Stimulated activated CD4-positive, alpha-beta T cell treated with anti-CD3 and anti-CD28 coated beads, Interleukin-1b, Interleukin-23, amount 100 ng/mL, for 1 hour (primary cell): ENCODE measurements at places on chromosomes 3 and 15.

DNA sequence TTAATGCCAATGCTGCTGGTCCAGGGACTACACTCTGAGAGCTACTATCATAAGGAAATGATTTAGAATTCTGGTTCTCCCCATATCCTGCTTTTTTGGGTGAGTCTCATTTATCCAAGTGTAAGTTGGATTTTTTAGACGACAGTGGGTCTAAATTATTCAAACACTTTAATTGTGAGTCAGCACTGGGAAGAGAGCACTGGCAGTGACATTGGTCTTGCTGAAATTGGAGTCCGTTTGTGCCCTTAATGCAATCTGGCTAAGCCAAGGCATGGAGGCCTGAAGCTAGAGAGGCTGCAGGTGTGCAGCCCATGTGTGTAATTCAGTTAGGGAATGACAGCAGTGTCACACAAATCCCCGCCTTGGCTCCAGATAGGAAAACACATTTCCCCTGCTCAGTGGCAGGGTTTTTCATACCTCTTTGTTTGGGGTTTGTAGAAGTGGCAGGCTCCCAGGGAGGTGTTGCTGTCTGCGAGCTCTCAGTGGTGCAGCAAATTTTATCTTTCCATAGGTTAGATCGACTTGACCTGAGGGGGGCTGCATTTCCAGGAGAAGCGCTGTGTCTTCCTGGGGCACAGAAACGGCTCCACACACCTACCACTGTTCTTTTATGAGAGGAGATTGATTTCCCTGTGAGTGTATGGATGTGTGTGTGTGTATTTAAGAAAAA, 197.7 kb downstream of the CD47 start:
- DNase-seq = no peak

- DNase-seq = no peak
Observed at GRCh38 chr3:15520804-15521572, 518 bp downstream of the COLQ start.

- no peak for DNase-seq
Observed at GRCh38 chr3:4744405-4745234, 234.6 kb upstream of the BHLHE40 start.

DNA sequence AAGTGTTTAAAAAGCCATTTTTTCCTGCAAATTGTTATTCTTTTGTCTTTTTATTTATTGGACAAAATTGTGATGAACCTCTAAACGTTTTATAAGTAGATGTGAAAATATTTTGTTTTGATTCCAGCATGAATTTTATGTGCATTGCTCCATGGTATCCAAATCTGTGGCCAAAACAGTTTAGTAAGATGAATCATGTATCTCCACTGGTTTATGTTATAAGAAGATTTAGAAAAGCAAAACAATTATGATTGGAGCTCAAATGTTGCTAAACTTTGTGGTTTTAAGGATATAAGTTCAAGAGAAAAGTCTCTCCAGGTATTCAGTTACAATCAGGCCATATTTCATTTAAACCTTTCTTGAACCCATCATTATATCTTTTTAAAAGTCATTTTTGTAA, 80.9 kb downstream of the NECTIN3 start:
- no peak for DNase-seq

DNA sequence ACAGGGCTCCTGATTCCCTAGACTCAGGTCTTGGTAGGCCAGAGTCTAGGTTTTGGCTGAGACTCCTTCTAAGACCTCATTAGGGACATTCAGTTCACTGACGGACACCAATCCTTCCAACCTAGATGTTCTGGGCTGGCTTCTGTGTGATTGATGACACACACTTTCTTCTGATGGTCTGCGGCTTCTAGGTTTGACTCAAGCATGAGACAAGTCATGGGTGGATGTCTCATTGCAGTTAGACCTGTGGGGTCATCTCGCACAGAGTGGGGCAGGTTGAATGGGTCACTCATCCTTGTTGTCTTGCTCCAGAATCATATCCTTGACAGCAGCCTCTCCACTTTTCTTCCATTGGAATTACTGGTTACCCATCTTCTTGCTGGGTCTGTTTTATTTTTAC, 35.8 kb downstream of the ARNT2 start:
- DNase-seq = no peak

- no peak for DNase-seq
Observed at GRCh38 chr15:33722005-33722672, 246.2 kb upstream of the CHRM5 start.

DNA sequence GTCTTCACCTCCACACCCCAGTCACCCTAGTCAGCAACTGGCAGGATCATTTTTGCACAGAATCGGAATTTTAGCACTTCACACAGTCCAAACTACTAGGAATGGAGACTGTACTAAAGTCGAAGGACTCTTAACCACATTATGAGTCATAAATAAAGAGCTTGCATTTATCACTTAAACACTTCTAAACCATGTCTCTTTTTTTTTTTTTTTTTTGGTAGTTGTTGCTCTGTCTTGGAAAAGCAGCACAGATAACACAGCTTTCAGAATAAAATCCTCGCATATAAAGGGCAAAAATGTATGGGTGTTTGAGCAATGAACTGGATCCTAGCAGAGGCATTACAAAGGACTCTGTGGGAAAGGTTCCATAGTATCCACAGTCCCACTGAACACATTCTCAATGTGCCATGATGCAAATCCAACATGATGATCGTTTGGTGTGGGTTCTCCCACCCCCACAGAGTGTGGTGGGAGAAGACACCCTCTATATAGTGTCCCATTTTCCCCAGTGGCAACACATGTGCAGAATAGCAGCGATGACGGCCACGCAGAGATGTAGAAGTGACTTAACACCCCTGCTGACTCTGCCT, 47.1 kb downstream of the FOXP1 start:
- DNase-seq = no peak

DNA sequence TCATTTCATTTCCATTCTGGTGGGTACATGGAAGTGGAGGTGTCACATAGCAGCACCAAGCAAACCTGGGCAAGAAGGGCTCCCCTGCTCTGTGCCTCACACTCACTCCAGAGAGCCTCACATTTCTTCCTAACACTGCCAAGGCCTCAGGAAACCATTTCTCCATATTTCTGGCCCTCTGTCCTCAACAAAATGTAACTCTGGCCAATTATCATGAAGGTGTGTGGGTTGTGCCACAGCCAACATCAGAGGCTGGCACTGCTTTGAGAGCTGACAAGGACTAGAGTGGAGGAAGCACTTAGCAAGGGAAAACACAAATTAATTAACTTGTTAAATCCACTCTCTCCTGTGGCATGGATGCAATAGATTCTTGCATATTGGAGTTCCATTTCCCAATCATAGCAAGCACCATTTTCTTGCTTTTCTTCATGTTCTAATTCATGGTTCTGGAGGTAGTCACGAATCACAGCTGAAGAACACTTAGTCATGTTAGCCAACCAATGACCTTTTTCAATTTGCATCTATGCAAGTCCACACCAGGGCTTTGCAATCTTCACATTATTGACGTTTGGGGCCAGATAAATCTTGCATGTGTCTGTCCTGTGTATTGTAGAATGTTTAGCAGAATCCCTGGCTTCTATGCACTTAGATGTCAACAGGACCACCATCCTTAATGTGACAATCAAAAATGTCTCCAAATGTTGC, 241.1 kb downstream of the PLCL2 start:
- no peak for DNase-seq

GRCh38 chr3:31573036-31573779, 40.5 kb downstream of the STT3B start:
- no peak for DNase-seq

DNA sequence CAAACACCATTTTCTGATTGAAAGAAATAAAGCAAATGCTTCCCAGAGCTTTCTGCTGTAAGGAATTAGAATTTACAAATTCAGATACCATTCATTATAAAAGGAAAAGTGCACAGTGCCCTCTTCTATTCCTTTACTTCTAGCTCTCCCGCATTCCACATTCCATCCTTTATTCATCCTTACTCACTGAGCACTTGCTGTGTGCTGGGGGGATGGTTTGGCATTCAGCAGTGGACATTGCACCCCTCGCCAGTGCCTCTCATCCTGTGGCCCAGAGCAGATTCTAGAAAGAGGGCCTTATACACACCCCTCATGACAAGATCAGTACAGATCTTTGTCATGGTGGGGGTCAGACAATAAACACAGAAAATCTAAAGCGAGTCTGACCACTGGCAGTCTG, 73.0 kb downstream of the MGLL start:
- DNase-seq = no peak

DNA sequence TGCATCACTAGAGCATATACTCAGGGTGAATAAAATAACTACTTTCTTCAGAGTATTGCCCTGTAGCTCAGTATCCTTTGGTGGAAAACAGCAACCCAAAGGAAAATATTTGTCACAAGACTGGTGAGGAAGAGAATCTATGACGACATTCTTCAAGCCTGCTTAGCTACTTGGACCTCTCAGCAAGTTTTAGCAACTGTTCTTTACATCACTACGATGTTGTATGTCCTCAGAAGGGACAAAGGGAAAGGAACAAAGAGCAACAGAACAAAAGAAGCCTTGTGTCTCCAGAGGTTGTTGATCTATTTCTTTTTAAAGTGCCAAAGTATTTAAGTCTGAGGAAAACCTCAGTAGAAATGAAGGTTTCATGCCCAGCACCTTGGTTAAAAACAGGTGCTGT, 746.7 kb downstream of the NAALADL2 start:
- no peak for DNase-seq

GRCh38 chr3:127951276-127951675, 36.2 kb downstream of the KBTBD12 start:
- DNase-seq = no peak

- no peak for DNase-seq
Observed at GRCh38 chr15:69855258-69856000, 242.3 kb downstream of the TLE3 start.

- DNase-seq = no peak
Observed at GRCh38 chr3:171317171-171317570, 143.0 kb downstream of the TNIK start.

- DNase-seq = no peak
Observed at GRCh38 chr3:52218454-52218853, 7.0 kb downstream of the TLR9 start.

GRCh38 chr3:151430821-151431484, 29.9 kb downstream of the IGSF10 start:
- no peak for DNase-seq

GRCh38 chr3:134908271-134908670, 113.2 kb downstream of the EPHB1 start:
- no peak for DNase-seq

GRCh38 chr3:127588806-127589577, 1.5 kb downstream of the TPRA1 start:
- DNase-seq = no peak

- DNase-seq = no peak
Observed at GRCh38 chr3:87175732-87176131, 51.4 kb upstream of the CHMP2B start.

- DNase-seq = no peak
Observed at GRCh38 chr15:91909574-91909973, 56.1 kb downstream of the SLCO3A1 start.

DNA sequence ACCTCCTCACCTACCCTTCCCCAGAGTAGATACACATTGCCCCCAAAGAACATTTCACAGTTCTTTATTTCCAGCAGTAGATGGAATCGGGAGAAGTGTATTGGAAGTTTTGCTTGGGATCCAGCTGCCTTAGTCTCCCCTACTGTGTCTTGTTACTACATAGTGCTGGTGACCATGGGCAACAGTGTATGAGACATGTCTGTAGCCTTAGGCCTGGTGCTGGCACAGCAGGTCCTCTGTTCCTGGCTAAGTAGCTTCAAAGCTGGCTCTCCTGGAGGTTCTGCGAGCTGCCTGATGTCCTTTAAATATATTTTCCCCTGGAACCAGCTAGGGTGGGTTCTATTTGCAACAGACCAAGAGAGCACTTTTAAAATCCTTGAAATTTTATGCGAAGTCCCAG, 174.7 kb downstream of the THSD4 start:
- DNase-seq = no peak

GRCh38 chr3:130946882-130947281, 53.0 kb downstream of the ATP2C1 start:
- DNase-seq = no peak

DNA sequence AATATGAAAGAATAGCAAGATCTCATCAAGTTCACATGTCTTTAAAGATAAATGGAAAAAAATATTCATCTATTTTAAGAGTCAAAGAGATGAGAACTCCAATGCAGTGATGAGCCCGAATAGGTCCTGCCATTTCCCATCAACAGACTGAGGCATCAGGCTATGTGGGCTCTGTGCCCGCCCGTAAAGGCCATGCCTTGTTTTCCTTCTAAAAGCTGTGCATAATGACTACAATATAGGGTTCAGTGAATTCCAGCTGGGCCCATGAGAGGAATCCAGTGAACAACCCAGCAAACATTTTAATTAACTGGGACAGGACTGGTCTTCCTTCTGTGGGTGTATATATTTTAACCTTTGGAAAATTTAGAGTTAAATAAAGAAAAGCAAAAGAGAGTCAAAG, 44.6 kb downstream of the RASGRP1 start:
- no peak for DNase-seq

GRCh38 chr15:34783431-34783830, 11.9 kb downstream of the ACTC1 start:
- DNase-seq = no peak
